Esophagus squamous epithelium (tissue), 5 donors: ENCODE measurements at places on chromosomes 16 and 17. TPM values are rescaled to one million over a fixed set of nuclear protein-coding genes. Genes with fewer than 3 reads are reported as not detected.

DNA sequence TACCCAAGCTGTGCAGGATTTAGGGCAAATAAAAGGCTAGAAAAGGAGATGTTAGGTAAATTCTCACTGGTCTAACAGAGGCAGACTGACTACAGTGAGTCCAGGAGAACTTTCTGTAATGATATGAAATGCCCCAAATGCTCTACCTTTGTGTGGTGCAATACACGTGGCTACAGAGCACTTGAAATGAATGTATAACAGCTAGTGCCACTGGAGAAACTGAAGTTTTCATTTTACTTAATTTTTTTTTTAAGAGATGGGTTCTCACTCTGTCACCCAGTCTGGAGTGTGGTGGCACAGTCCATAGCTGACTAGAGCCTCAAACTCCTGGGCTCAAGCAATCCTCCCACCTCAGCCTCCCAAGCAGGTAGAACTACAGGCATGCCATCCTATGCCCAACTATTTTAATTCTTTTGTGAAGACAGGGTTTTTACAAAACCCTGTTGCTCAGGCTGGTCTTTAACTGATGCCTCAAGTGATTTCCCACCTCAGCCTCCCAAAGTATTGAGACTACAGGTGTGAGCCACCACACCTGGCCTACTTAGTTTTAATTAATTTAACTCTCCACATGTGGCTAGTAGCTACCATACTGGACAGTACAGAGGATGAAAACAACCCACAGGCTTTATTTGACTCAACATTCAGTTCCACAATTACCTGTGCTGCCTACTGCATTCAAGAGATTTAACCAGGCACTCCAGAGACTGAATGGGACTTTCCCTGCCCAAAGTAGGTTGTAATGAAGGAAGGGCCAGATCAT is 84.8 kb upstream of the PLEKHM1 start:
- no peak for DNase-seq

- no peak for DNase-seq
These were observed 12.5 kb downstream of the RGS11 start for GRCh38 chr16:263182-263774.

GRCh38 chr16:64738321-64738960 is 383.4 kb downstream of the CDH11 start:
- DNase-seq: no peak

DNA sequence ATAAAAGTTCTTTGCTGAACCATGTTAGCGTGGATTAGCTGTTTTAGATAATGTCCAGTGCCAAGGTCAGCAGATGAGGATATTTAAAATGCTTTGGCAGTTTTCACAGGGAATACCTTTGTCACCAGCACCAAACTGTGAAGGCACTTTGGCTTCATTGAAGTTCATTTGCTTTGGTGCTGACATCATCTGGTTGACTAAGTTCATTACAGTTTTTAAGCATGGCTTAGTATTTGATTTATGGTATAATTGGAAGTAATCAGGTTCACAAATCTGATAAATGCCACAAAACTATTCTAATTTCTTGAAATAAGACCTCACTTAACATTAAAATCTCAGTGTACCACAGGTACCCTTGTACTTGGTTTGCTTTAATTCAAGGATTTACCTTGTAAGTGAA is 4.3 kb downstream of the GID4 start:
- no peak for DNase-seq

GRCh38 chr16:15996432-15997109 is 47.2 kb downstream of the ABCC1 start:
- no peak for DNase-seq

DNA sequence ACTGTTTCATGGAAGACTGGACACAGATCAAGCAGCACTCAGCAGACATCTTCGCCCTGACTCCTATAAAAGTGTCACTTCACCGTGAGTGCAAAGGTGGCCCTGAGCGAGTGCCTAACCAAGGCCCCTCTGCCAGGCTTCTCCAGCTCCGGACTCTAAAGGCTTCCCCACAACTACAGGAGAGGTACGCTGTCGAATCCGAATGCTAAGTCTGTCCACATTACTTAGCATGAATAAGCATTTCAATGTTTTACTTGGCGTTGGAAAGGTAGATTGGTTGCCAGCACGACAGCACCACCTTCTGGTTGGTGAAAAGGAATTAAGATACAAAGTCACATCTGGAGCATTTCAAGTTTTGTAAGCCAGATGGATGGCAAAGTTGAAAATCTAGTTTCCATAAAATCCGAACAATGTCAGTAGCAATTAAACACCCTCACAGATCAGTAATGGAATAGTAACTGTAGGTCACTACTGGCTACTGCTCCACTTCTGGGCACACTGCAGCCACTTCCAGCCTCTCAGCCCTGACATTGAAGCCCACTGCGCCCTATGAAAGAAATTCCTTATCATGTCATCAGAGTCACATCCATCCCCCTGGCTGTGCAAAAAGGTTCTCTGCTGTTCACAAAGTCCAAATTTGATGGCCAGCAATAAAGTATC is 100.9 kb downstream of the PARN start:
- DNase-seq: no peak

GRCh38 chr16:66551348-66551759 is 1.0 kb upstream of the CKLF start:
- no peak for DNase-seq

DNA sequence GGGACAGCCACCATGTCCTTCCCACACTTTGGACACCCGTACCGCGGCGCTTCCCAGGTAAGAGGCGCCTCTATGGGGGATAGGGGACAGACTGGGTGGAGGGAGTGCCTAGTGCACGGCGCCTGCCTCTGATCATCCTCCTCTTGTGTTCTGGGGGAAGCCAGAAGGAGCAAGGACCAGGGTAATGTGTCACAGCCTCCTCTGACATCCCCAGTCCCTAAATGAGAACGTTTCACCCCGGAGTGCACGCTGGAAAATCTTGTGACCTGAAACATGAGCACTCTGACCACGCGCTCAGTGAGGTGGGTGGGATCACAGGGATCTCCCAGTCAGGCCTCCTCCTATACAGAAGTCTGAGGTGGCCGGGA is 1.1 kb downstream of the IRX6 start:
- DNase-seq: no peak

GRCh38 chr17:31918701-31919128 is 17.2 kb upstream of the UTP6 start:
- DNase-seq: no peak

DNA sequence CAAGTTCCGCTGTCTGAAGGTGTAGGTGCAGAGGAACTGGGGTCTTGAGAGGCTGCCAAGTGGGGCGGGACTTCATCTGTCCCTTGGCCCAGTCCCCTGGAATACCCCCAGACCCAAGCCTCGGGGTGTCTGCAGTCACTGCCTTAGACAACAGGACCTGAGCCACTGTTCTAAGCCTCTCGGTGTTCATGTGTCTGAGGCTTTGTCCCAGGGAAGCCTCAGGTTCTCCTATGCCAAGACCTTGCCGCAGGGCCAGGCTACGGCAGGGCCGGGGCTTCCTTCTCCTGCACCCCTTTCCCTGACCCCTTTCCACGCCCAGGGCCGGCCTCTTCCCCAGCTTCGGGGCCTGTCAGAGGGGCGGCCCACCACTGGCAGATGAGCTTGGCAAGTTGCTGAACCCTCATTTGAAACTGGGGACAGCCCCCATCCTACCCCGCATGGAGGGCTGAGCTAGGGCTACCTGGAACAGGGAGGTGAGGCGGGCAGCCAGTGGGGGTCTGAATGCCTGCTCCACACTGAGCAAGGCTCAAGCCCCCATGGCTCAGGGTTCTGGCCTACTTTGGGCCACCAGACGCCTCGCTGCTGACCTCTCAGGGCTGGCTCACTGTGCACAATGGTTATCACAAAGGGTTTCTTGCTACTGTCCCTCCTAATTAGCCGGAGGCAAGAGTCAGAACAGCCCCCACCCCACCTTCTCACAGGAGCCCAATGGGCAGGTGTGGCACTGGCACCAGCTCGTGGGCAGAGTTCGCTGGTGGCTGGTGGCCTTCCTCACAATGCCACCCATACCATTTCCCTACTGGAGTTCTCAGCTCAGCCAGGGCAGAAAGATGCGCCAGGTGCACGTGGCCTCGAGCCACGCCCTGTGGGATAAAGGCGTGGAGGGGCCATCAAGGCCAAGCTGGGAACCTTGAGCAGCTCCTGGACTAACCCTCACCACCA is 7.1 kb downstream of the LITAFD start:
- DNase-seq: no peak

- no peak for DNase-seq
These were observed 2.3 kb upstream of the MAP2K3 start for GRCh38 chr17:21282231-21282630.

DNA sequence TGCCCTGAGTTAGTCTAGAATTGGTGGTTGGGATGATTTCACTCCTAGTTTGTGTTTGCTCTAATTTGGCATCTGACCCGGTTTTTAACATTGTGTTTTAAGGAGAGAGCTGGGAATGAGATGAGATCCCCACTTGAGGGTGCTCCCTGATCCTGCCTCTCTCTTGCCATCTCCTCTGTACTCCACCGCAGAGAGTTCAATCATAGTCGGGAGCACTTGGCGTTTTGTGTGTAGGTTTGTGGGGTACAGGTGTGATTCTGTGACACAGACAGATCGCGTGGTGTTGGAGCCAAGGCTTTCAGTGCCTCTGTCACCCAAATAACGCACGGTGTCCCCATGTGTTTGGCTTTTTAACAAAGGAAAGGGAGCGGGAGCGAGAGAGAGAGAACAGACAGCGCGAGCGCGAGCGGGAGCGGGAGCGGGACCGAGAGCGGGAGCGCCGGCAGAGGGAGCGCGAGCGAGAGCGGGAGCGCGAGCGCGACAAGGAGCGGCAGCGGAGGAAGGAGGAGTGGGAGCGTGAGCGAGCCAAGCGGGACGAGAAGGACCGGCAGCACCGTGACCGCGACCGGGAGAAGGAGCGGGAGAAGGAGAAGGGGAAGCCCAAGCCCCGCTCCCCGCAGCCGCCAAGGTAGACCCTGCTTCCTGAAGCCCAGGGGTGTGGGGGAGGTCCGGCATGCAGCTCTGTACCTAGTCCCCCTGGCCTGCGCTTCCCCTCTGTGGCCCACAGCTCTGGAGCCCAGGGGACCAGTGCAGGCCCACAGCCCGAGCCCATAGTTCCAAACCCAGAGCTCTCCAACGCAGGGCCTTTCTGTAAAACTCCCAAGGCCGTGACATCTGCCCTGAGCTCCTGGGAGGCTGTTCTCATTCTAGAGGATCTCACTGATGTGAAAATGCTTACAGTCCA is 27.2 kb upstream of the IL17C start:
- DNase-seq: no peak

- no peak for DNase-seq
These were observed 7.8 kb upstream of the SLC5A11 start for GRCh38 chr16:24837969-24838368.

- DNase-seq: no peak
These were observed 189.4 kb downstream of the RAB11FIP4 start for GRCh38 chr17:31580706-31581490.

DNA sequence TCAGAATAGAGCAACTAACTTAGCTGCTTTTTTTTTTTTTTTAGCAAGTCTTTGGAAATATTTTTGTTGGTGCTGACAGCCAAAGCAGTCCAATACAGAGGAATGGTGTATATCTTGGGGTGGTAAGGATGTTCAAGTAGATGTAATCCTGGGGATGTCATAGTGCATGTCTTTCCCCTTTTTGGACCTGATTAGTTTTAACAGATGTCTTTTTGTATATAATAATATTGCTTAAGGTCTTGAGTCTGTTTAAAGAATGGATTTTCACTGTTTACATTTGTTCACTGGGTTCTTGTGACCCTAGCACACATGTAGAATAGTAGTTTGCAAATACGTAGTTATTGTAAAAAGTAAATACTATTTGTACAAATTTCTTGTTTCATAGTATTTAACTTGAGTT is 7.9 kb downstream of the TAF15 start:
- DNase-seq: no peak

DNA sequence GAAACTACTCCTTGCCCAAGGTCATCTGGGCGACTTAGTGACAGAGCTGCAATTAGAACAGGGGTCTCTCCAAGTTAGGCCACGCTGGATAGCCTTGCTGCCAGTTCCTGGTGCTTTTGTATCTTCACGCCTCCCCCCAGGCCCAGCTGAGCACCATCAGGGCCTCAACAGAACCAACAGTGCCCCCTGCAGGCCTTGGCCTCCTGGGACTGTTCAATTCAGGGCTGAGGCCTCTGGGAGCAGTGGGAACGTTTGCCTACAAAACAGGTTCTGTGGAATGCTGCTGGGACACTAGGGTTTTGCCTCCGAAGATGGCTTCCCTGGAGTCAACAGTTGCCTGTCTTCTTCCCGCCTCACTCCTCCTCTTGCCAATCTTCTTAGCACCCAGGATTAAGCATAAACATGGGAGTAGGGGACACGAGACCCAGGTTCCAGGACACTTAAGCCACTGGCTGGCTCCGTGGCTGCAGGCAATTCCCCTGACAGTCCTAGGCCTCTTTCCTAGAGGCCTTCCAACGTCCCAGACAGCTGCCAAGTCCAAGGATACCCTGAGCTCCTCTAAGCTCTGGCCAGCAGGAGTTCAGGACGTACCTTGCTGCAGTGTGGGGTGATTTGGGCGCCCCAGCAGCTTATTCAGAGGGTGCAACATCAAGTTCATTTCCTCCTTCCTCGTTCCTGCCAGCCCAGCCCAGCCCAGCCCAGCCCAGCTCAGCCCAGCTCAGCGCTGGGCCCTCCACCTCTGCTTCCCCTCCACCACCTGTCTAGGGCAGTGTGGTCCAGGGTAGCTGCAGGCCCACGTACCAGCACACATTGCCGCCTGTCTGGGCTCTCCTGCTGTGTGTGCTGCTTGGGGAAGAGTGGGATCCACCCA is 246.6 kb upstream of the RPL38 start:
- DNase-seq: no peak

GRCh38 chr17:78925662-78926555 is 722 bp upstream of the TIMP2 start:
- no peak for DNase-seq

- DNase-seq: no peak
These were observed 23.7 kb upstream of the FAAP100 start for GRCh38 chr17:81575836-81576235.

DNA sequence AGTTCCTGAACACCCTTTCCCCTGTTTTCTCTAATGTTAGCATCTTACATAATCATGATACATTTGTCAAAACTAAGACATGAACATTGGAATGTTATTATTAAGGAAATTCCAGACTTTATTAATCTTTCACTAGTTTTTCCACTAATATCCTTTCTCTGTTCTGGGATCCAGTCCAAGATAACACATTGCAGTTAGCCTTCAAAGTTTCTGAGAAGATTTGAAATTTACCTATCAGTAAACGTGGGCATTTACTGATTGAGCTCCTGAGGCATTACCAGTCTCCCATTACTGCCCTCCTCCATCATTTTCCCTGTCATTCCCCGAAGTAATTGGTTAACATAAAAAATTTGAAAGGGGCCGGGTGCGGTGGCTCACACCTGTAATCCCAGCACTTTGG is 5.7 kb upstream of the CD300LG start:
- no peak for DNase-seq

- DNase-seq: no peak
These were observed 311.2 kb downstream of the C16orf95 start for GRCh38 chr16:87006021-87006420.

GRCh38 chr16:78195797-78196196 is 96.3 kb downstream of the WWOX start:
- no peak for DNase-seq

The GPR179 gene
- under 0.01 TPM for total RNA-seq

The FOXN1 gene
- total RNA-seq: 15.9 TPM

The SOX9 gene
- total RNA-seq: 10.8 TPM

The NPIPA5 gene
- total RNA-seq: not detected

The SUPT4H1 gene
- total RNA-seq: 30.0 TPM

The VASN gene
- 9.2 TPM for total RNA-seq

The PRDM7 gene
- total RNA-seq: not detected

The NPIPA2 gene
- 0.79 TPM for total RNA-seq

The KIFC3 gene
- total RNA-seq: 72.4 TPM
